ENCODE measurements at places on chromosomes 12 and 14.

- no peak for DNase-seq
These were observed 404.4 kb upstream of the MGAT4C start for GRCh38 chr12:86660488-86661147.

GRCh38 chr12:106126441-106127337 lies 12.1 kb downstream of the NUAK1 start:
- no peak for DNase-seq

- no peak for DNase-seq
These were observed 247.1 kb downstream of the SPTSSA start for GRCh38 chr14:34214961-34215360.

- DNase-seq, result no peak
These were observed 11.2 kb upstream of the HOXC13 start for GRCh38 chr12:53927220-53928029.

DNA sequence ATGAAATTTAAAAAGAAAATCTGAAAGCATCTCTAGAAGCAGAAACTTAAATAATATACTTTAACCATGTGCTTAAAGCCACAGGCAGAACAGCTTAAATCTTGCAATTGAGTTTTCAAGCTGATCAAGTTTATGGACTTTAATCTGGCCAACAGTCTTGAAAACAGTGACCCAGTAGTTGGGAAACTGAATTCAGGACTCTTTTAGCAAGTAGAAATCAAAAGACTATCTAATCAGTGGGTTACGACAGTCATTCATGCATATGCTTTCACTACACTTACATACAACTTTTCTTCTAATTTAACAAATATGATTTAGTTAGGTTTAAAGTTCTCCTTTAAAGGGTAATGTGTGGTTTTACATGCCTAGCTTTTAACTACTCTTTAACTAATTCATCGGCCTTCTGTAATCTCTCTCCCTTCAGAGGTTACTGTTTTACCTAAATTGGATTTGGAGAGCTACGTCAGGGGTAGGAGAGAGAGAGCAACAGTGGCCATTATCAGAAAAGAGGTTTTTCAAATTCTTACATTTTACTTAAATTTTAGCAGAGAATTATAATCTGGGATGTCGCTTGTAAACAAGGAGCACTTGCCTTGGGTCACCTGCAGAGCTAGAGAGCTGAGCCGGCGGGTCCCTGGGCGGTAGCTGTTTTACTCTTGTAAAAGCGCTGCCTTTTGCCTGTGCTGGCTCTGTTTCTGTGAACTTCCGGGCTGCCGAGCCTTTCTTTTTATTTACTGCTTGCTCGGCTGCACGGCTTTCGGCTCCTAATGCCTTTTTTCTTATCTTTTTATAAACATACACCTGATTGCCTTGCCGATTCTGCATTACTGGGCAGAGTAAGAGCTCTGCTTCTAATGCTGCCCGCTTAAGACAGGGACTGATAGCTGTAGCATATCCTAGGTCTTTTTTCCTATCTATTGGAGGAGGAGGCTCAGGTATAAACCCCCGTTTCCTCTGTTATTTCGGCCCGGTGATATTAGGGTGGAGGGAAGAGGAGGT lies 17.4 kb upstream of the LYZ start:
- DNase-seq, result no peak

DNA sequence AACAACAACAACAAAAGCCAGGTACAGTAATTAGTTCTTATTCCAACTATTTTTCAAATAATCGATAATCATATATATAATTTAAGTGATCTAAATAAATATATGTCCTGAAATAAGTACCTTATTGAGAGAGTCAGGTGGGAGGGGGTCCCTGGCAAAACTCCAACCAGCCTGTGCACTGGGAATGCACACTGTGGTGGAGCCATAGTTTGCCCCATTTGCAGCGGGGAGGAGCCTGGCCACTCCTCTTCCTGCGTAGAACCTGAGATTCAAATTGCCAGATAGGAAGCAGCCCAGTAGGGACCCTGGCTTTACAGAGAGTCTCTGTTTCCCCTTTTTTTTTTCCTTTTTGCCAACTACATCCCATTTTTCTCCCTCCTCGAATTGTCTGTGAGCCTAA lies 26.4 kb downstream of the CPNE8 start:
- DNase-seq, result no peak

DNA sequence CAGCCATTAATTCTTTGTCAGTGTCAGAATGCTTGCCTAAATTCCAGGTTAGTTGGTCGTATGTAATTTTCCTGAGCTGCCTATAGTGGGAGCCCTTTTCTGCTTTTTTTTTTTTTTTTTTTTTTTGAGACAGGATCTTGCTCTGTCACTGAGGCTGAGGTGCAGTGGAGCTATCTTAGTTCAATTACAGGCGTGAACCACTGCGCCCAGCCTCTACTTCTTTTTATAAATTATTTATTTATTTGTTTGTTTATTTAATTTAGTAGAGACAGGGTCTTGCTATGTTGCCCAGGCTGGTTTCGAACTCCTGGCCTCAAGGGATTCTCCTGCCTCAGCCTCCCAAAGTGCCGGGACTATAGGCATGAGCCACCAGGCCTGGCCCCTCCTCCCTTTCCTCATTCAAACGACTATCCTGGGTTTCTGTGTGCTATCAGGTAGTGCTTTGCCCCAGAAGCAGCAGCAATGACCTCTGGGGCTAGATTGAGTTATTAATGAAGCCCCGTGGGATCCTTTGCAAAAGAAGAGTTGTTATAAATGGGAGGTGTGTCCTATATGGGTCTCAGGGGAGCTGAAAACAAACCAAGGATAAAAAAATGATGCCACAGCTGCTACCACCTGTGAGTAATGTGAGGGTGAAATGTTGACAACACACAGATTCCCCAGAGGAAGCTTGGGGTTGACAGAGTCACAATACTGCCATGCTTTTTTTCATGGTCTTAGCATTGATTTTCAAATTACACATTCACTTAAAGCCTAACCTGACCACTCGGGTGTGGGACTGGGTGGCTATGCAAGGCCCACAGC lies 34.6 kb upstream of the NFKBIA start:
- DNase-seq, result no peak

GRCh38 chr14:71416392-71416791 lies 509.1 kb downstream of the PCNX1 start:
- no peak for DNase-seq

GRCh38 chr14:81535396-81536164 lies 1.9 kb upstream of the SEL1L start:
- DNase-seq, result no peak

DNA sequence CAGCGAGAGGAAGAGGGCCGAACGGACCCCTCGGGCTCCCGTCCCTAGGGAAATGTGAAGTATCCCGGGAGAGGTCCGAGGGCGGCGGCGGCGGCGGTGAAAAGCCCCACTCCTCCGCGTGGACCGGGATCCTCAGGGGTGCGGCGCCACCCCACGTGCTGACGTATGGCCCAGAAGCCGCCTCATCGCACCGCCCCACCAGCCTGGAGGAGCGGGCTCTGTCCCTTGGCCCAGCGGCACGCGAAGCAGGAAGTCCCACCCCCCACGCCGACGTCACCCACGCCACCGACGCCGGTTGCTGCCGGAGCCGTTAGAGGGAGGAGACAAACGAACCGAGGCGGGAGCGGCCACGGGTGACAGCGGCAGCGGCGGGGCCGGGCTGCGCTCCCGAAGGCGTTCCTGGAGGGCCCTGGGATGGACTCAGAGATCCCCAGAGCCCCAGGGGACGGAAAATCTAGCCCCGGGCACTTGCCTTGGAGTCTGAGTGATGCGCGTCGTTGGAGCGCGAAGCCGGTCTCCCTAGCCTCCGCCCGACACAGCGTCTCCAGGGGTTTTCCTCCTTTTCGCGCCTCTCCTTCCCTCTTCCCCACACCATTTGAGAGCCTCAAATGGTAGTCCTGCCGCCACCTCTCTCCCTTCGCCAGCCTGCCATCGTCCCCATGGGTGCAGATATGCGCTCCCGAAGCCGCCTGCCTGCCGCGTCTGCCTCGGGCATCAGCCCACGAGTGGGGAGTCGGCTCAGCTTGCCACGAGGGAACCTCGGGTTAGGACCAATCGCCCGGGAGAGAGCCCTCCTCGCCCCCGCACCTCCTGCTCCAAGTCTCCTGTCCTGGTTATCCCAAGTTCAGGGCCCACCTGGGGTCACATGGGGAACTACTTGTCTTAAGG lies at the start of gene CEP83:
TSS of gene CEP83 (minus strand) at position 140 of the 888 bp plus-strand sequence. CDS start 47,377 bp downstream, outside the sequence.
- peak; percentile 94 for DNase-seq

DNA sequence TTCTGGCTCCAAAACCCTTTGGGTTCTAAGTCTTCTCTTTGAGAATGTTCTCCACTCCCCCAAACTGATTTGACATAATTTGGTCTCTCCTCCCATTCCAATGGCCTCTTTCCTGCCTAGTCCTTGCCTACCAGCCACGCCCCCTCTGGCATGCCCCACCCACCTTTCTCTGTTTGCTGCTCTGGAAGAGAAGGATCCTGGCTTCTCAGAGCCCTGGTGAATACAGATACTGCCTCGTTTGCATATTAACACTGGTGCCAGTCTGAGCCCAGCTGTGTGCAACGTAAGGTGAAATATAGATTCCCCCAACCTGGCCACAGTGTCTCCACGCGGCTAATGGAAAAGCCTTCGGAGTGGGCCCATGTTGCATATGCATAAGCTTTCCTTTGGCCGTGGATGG lies 79.7 kb downstream of the PAPOLA start:
- DNase-seq, result no peak

GRCh38 chr12:20476551-20476950 lies 108.2 kb downstream of the PDE3A start:
- DNase-seq, result no peak
